ENCODE measurements at places on chromosomes 13 and 19.
A peak's percentile ranks its signal among the peaks of the same experiment; 100 is the strongest.

DNA sequence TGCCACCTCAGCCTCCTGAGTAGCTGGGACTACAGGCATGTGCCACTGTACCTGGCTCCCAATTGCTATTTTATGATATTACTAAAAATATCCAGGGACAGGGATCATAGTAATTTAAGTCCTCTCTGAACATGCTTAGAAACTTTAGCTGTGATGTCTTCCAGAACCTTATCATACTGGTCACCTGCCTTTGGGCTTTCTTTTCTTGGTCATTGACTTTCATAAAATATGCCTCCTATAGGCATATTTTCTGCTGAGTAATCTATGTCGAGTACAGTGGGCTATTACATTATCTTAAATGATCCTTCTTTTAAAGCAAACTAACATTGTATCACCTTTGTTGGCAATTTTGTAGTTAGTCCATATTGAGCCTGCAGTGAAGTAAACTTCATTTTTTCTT lies 6.2 kb downstream of the UCHL3 start:
- DNase-seq, result no peak

- DNase-seq, result no peak
Measured at GRCh38 chr13:105365831-105366230, 1169.6 kb downstream of the EFNB2 start.

GRCh38 chr19:45340232-45340898 lies at the start of gene KLC3:
Gene KLC3, plus strand, starts transcription at chr19:45340750. Its CDS starts 4,792 bp downstream, at chr19:45345542.
- peak; percentile 14 for DNase-seq

DNA sequence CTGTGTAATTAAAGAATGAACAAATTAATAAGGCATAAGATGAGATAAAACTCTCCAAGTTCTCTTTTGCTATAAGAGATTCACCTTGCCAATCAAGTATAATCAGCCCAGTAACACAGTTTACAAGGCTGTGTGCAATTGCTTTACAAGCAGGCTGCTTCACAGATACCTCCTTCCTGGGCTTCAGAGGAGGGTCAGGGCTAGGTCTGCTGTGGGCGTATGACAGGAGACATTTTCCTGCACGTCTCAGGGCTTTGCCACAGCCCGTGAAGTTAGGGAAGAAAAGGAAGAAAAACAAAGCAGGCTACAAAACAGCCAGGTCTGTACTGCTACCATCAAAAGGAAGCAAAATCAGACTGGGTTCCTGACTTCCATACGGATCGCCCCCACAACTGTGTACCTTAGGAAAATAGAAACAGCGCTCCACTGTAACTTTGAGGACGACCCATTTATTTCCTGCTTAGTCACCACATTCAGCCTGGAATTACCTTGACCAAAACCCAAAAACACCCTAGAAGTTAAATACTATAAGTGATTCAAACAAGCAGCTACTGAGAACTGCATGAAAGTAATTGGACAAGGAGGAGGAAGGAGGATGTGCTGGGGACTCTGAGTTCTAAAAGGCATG lies 12.4 kb downstream of the EFNB2 start:
- no peak for DNase-seq

DNA sequence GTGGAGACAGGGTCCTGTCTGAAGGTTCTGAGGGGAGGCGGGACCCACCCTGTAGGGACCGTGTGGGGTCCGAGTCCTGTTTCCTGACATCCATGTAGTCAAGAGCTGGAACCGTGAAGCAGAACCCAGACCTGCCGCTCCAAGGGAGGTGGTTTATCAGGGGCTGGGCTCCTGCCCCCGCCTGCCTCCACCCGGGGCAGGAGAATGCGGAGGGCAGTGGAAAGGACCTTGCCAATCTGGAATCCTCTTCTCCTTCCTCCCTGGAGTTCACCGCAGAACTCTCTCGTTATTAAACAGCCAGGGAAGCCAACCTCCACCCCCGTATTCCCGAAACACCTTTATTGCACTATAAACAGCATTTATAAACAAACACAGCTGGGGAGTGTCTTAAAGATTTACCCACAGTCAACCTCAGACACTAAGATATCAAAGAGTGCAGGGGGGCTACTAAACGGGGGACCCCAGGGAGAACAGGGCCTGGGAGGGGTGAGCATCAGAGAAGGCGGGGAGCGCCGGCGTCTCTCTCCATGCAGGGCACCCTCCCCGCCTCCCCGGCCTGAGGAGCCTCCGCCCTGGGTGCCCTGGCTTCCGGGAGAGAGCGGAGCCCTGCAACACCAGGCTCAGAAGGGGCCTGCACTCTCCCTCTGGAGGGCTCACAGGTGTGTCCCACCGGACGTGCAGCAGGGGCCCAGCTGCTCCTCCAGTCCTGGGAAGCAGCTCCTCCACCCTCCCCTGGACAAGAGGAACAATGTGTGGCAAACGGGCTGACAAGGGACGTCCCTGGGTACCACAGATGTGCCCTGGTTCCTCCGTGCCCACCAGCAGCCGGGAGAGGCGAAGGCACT lies 3.6 kb downstream of the C2CD4C start:
- DNase-seq, result no peak

DNA sequence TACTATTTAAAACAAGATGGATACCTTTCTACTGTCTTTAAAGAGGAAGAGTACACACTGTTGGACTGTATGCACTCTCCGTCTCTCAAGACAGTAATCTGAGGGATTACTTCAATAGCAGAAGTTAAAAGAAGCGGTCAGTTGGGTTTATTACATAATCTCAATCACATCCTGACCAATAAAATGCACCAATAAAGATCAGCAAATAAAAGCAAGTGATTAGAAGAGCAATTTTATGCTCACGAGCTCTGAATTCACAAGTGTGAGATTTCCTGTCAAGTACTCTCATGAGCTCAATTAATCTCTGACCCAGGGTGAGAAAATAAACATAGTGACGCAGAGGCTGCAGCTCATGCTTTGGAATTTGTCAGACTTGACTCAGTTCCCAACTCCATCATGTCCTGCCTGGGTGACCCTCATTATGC lies 12.2 kb downstream of the ABCC4 start:
- no peak for DNase-seq

DNA sequence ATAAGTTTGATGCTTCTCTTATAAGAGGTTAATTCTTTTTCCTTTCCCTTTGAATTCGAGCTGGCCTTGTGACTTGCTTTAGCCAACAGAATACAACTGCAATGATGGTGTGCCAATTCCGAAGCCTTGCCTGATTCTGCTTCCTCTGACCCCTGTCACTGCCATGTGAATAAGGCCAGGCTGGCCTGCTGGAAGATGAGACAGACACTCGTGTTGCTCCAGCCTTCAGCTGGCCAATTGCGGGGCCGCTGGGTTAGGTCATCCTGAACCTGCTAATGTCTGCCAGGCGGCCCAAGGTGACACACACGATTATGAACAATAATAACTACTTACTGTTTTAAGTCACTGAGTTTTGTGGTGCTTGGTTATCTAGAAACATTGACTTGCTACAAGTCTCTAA lies 352.0 kb downstream of the MYO16 start:
- DNase-seq, result no peak

DNA sequence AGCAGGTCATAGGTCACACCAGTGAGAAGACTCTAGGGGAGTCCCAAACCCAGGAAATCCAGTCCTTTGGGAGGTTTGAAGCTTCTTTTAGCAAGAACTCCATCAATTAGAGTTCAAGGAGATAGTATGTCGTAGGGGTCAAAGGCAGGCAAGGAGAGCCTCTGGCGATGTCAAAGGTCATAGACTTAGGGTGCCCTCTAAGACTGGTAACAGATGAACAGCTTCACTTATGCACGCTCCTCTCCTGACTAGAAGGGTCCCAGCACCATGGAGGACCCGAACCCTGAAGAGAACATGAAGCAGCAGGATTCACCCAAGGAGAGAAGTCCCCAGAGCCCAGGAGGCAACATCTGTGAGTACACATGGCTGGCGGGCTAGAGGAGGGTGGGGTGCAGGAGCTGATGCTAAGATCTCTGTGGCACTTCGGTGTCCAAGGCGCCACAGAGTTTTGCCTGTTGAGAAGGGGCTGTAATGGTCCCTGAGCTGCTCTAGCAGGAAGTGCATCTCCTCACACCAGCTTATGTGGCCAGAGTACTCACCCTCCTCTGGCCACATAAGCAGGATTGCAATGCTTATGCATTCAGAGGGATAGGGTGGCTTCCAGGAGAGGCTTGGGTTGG lies 557 bp downstream of the ZNF576 start:
- no peak for DNase-seq

- no peak for DNase-seq
Measured at GRCh38 chr13:39602277-39602613, 748 bp downstream of the LHFPL6 start.

DNA sequence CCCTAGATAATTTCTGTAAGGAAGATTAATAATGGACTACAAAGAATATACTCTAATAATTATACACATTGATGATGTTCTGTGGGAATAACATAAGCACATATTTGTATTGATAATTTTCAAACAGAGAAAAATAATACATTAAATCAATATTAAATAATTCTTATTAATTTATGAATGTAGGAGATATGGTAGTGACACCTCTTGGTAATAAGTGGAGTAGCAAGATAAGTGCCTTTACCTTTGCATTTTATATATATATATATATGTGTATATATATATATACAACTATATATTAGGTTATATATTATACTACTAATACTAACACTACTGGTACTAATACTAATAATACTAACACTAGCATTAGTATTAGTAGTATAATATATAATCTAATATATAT lies 905.8 kb downstream of the SLITRK1 start:
- no peak for DNase-seq

DNA sequence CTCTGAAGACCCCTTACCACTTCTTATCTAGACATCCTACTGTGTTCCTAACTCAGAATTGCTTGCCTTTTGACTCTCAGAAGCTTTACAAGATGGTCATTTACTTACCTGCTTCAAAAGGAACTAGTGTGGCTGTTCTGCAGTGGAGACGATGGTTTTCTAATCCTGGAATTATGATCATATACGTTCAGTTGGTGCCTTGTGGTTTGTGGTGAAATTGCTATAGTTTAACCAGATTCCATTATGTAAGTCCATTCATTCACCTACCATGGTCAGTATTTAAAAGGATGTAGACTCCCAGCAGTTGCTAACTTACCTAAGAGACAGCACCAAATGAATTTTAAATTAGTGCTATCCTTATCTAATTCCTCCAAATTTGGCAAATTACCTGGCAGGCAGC lies 210.9 kb downstream of the SHISA2 start:
- DNase-seq, result no peak

- DNase-seq, result no peak
Measured at GRCh38 chr13:98755116-98755515, 2.6 kb upstream of the SLC15A1 start.

GRCh38 chr19:19591133-19591825 lies 27.2 kb downstream of the PBX4 start:
- peak; percentile 66 for DNase-seq

GRCh38 chr13:33351319-33351718 lies 65.8 kb upstream of the STARD13 start:
- no peak for DNase-seq

GRCh38 chr13:32840989-32841713 lies 175.1 kb upstream of the KL start:
- no peak for DNase-seq

- DNase-seq, result no peak
Measured at GRCh38 chr19:49408816-49409440, 14.3 kb downstream of the PTH2 start.

DNA sequence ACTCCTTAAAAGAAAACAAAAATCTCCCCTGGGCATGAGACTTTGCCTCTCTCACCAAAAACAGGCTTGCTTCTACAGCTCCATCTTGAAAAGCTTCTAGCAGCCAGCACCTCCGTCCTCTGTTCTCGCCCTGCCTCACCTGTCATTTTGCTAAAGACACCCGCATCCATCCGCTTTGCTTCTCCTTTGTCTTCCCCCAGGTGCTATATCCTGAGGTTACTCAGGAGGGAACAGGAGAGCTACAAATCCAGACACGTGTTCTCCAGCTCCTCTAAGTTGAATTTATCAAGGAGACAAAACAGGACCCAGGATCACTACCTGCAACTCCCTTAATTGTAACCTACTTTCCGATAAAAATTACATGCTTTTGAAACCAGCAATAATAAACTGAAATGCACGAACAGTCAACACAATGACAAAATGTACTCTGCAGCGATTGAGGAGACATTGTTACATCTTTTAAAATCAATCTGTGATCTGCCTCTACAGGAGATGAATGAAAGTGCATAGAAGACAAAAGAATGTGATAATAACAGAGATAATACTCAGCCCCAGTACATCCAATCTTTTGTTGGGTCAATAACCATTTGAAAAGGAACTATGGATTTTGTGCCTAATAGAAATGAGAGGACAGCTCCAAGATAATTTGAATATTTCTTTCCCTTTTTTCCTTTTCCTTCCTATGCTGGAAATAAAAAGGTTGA lies 221.2 kb downstream of the DCLK1 start:
- no peak for DNase-seq

DNA sequence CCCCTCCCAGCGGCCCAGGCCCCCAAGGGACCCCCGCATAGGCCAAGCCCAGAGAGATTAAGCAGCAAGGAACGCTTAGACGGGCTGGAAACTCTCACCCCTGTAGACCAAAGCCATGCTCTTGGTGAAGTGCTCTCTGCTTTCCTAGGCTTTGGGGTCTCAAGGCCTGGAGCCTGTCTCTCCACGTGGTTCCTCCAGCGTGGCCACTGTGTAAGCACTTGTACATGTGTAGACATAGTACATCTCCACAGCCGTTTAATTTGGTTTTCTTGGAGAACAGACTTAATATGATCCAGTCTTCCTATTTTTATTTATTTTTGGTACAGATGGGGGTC lies 1.1 kb downstream of the NUDT19 start:
- DNase-seq, result no peak

DNA sequence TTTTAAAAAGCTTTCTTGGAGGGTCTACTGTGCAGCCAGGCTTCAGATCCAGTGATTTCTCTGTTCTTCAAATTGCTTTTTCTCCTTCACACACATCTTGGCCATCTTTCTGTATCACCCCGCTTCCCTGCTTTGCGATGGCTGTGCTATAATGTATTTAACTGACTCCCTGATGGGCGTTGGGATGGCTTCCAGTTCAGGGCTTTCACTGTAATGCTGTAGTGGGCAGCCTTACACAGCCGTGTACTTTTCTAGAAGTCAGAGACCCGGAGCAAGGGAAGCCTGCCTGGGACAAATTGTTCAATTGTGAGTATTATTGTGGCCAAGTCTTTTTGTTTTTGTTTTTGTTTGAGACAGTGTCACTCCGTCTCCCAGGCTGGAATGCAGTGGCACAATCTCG lies 19.4 kb upstream of the PAK4 start:
- no peak for DNase-seq

Measured in stimulated activated CD4-positive, alpha-beta T cell treated with anti-CD3 and anti-CD28 coated beads, Interleukin-2, amount 100 ng/mL, for 4 hours (primary cell).